ENCODE measurements at places on chromosomes 1 and 21.
A peak's percentile ranks its signal among the peaks of the same experiment; 100 is the strongest.

- DNase-seq: no peak
Measured at GRCh38 chr1:110727246-110727645, 52.5 kb upstream of the KCNA3 start.

DNA sequence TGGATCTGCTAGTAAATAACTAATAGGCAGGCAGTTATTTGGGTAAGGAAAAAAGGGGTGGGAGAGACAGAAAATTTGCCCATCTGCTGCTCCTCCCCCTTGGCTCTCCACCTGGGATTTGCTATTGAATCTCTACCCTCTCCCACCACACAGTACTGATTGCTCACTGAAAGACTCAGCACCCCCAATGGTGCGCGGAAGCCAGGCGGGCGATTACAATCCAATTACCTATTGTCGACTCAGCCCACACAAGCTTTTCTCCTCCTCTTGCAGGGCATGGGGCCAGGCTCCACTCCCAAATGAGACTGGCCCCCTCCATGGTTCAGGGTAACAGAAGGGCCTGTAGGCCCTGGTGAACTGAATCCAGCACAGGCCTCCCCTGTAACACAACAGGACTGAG is 2.7 kb upstream of the HMGN2 start:
- DNase-seq: no peak

GRCh38 chr1:184624051-184624450 is 130.6 kb downstream of the EDEM3 start:
- DNase-seq: no peak

DNA sequence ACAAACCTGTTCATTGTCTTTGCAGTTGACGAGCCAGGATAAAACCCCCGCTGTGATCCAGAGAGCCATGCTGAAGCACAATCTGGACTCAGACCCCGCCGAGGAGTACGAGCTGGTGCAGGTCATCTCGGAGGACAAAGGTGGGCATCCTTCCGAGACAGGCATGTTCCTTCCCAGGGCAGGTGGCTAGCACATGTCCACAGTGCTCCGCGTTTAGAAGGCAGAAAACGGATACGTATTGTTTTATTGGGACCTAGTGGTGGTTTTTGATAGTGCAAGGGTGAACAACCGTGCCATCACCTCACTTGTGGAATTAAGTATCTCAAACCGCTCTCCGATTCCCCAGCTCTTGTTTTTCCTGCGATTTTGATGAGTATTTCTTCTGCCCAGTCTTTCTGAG is 115.3 kb downstream of the COLGALT2 start:
- DNase-seq: no peak

- no peak for DNase-seq
Measured at GRCh38 chr1:170791941-170792340, 128.0 kb downstream of the PRRX1 start.

- peak; percentile 38 for DNase-seq
Measured at GRCh38 chr1:231866392-231867331, 240.1 kb downstream of the DISC1 start.

- DNase-seq: no peak
Measured at GRCh38 chr1:188514917-188515316, 1686.2 kb downstream of the PLA2G4A start.

GRCh38 chr1:94741510-94741909 is 78.6 kb upstream of the SLC44A3 start:
- no peak for DNase-seq

DNA sequence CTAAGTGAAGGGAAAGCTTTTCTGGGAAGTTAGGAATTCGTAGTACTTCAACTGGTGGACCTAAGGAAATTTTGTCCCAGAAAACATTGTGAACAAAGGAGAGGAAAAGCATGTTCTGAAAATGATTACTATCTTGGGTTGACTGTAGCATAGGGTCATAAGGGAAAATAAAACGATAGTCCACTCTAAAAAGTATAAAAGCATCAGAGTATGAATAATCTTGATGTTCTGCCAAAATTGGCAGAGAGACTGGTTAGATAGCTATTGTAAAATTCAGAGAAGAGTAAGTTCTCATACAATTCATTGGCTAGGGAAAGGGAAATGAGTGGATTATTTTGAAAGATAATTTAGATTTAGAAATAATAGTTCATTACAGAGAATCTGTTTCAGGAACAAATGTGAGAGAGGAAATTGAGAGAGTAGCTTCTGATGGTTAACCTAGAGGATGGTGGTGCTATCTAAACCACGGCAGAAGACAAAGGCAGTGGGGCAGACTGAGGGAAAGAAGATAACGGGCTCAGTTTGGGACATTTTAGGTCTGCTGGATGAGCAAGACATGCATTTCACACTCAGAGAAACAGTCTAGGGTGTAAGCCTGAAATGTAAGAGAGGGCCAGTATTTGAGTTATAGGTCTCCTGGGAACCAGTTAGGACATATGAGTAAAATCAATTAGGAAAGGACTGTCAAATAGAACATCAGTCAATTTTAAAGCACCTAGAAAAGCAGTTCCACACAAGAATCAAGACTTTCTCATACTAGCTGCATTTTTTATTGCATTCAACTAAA is 799.3 kb upstream of the CXADR start:
- no peak for DNase-seq

- DNase-seq: peak; percentile 40
Measured at GRCh38 chr1:10338047-10338446, 60.8 kb upstream of the PGD start.

- DNase-seq: no peak
Measured at GRCh38 chr1:196464480-196464941, 143.7 kb downstream of the KCNT2 start.

DNA sequence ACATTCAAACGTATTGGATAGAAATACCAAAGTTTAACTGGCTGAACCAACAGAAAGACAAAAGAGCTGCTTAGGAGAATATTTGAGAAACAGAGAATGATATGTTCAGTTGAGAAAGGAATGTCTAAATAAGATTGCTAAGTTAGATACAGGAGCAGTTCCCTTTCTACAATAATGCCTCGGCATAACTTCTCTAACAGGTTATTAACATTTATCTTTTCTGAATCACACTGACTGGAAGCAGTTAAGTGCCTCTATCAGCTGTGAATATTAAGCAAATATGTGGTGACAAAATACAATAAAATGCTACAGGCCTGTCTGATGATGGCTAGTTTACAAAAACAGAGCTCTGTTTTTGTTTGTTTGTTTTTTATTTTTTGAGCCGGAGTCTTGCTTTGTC is 121.9 kb downstream of the KCNK1 start:
- no peak for DNase-seq

- no peak for DNase-seq
Measured at GRCh38 chr1:232292818-232293217, 337.1 kb downstream of the SIPA1L2 start.
